ENCODE measurements at places on chromosomes 11 and 22.

DNA sequence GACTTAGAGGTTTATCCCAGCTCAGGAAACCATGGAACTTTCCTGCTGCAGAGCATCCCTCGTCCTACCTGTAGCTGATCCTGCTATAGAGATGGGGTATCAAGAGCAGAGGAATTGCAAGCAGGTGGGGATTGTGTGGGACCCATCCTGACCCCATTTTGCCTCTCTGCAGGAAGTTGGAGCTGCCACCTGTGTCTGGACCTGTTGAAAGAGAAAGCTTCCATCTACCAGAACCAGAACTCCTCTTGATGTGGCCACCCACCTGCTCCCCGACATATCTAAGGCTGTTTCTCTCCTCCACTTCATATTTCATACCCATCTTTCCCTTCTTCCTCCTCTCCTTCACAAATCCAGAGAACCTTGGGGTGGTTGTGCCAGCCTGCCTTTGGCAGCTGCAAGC, 3.0 kb upstream of the TIGD3 start:
- DNase-seq: no peak

GRCh38 chr22:24066865-24067264, 55.8 kb downstream of the CABIN1 start:
- DNase-seq: no peak

DNA sequence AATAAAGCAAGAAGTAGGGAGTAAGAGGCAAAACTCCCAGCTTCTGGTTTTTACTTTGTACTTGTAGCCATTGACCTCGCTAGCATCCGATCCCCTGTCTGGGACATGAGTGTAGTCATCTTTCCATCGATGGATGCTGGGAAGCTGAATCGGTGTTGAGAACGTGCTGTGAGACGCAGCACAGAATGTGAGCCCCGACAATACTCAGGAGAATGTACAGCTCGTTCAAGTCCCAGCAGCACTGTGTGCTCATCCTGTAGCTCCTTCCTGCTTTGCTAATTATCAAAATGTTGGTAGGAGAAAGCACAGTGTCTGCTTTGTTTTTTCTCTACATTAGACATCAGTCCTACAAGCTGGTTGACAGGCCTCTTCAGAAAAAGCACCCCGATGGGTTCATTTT, 56.6 kb downstream of the JAM3 start:
- DNase-seq: no peak

GRCh38 chr11:126355926-126356897, 726 bp downstream of the ST3GAL4 start:
- no peak for DNase-seq

GRCh38 chr11:95296621-95297025, 65.6 kb upstream of the SESN3 start:
- DNase-seq: peak; percentile 28

DNA sequence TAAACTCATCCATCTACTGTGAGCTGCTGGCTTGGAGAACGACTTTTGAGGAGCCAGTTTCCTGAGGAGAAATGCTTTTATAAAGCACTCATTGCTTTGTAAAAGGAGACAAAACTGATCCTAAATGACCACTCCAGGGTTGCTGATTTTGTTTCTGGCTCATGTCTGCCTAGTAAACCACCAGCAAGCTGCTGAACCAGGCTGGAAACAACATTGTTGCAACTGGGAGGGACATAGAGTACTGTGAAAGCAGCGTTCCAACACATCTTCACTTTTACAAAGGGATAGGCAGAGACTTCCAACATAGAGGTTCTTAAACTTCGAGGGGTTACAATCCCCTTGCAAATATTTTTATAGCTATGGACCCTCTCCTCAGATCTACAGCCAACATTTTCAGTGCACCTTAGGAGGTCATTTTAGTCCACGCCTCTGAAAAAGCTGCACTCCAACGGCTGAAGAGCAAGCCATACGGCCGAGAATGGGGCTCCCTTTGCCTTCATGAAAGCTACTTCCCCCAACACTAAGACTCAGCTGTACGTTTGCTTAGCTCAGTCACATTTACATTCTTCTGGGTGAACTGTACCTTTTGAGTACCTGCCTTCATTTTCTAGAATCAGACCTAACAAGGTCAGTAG, 54.7 kb downstream of the PANX1 start:
- DNase-seq: no peak

- no peak for DNase-seq
Observed at GRCh38 chr11:34564807-34565241, 51.2 kb upstream of the ELF5 start.

DNA sequence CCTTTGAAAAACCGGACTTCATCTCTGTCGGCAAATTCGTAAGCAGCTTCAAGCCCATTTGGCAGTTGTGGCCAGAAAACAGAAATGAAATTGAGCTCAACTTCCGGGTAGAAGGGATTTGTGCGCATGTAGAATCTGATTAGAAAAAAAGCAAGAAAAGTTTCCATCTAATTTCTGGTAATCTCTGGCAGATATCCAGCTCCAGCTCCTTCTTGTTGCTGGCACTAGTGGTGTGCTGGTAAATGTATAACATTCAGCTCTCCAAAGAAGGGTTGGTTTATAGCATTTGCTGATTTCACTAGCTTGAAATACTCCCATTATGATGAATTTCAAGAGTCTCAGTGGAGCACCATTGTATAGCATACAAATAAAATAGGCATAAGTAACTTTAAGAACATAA, 5.4 kb downstream of the MMP1 start:
- no peak for DNase-seq

DNA sequence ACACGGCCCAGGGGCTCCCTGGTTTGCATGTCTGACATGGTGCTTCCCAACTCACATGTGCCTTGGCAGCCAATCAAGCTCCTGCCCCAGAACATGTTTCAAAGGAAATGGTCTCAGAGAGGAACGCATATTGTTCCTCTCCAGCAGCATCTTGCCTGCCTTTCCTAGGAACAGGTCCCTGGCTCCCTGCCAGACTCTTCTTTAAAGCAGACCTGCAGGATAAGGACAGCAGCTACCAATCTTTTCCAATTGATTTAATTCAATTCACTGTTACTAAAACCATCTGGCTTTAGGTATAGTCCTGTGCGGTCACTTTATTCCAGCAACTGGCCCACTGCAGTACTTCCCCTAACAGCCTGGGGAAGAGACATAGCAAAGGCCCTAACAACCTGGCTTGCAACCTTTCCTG, 79.9 kb downstream of the AMBRA1 start:
- no peak for DNase-seq

DNA sequence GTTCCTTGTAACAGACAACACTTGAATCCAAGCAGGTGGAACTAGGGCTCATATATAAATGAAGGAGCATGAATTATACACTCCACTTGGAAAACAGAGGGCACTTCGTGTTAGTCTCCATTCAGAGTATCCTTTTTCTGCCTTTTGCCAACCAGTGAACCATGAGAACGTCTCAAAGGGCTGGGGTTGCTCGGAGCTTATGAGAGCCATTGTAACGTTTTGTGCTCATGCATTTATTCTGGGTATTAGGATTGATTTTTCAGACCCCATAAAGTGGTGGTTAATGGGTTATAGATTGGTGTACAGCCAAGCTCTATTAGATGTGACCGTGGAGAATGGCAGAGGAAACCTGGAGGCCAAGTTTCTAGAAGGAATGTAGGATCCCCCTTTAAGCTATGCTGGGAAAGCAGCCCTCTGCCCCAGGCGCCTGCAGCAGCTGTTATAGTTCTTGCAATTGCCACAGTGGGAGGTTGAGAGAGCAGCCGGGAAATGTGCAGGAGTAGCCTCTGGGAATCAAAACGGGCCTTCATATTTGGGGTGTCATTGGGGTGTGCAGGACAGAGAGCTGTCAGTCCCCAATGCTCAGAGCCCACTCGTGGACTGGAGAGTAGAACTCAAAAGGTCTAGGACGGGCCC, 54.6 kb upstream of the ASPHD2 start:
- no peak for DNase-seq

DNA sequence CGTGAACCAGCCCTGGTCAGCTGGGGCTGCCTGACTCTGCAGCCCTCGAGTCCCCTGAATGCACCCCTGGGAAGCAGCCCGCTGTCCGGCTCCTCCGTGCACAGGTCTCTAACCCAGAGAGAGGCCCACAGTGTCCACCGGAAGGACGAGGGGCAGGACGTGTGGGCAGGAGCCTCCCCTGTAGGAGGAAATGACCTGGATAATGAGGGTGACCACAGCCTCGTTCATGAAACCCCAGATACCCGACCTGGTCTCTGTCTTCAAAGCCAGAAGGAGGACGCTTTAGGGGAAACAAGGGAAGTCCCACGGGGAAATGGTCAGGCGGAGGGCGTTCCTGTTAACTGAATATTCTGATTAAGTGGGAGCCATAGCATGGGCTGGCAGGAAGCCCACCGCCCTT, 23.3 kb downstream of the LIF start:
- DNase-seq: no peak

- DNase-seq: no peak
Observed at GRCh38 chr22:37213941-37214730, 1.9 kb upstream of the SSTR3 start.

GRCh38 chr22:23053051-23053707, 17.1 kb upstream of the GNAZ start:
- no peak for DNase-seq

Measured in COLO829 (cell line).